MV-4-11 (cell line): ENCODE measurements at places on chromosomes 16 and 17.

- DNase-seq: no peak
Measured at GRCh38 chr16:7437135-7437804, 104.6 kb downstream of the RBFOX1 start.

GRCh38 chr17:72599891-72600290, 479.1 kb downstream of the SOX9 start:
- no peak for DNase-seq

GRCh38 chr17:8476741-8477140, 41.1 kb downstream of the NDEL1 start:
- no peak for DNase-seq

DNA sequence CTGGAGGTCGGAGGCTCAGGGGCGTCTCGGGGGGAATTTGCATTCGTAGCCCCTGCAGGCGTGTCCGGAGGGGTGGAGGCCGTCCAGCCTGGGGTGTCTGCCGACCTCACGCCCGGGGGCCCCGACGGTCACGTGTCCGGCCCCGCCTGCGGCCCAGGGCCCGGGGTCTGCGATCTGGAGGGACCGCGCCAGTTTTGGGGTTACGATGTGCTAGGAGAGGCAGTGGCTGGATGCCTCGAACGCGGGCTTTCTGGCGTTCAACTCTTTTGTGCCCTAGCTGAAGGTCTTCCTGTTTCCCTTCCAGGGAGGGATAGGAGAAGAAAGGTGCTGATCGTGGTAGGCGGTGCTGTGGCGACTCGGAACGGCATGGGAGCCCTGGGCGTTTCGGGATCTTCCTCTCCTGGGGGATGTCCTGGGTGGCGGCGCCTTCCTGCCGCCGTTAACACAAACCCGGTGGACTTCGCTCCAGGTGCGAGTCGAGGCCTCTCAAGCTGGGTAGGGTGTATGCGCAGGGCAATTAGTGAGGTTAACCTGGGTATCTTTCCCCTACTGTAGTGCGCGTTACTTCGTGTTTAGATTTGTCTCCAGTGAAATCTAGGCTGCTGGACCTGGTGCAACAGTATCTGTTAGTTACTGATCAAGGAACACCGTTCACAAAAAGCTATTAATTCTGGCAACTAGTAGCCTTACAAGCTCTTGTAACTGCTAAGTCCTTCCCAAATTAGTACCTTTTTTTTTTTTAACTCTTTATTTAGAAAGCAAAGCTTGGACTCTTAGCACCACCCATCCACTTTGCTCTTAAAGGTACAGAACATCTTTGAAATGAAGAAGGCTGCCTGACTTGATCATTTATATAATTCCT, 1.3 kb downstream of the AKAP1 start:
- DNase-seq: peak; percentile 22

- peak; percentile 26 for DNase-seq
Measured at GRCh38 chr17:47862621-47863440, 11.9 kb upstream of the SP6 start.

GRCh38 chr17:38982858-38983746, 15.9 kb upstream of the FBXO47 start:
- peak; percentile 58 for DNase-seq

DNA sequence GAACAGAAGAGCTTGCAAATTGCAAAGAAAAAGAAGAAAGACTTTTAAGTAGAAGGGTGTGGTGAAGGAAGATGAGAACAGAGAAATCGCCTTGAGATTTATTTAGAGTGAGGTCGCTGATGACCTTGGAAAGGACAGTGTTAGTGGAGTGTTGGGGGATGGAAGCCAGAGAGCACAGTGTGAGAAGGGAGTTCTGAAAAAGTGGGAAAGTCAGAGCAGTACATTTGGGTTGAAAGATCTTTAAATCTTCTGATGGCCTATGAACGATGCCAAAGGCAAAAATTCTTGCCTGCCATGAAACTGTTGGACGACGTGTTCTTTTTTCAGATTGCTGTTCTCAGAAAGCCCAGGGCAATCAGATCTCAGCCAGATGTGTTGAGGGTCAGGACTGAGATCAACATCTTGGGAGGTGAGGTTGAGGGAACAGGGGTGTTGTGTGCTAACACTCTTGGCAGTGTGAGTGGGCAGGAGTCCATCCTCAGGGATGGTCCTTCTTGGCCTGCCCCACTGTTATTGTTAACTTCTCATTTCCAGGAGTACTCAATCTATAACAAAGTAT, 330.1 kb downstream of the MAP2K6 start:
- DNase-seq: no peak

DNA sequence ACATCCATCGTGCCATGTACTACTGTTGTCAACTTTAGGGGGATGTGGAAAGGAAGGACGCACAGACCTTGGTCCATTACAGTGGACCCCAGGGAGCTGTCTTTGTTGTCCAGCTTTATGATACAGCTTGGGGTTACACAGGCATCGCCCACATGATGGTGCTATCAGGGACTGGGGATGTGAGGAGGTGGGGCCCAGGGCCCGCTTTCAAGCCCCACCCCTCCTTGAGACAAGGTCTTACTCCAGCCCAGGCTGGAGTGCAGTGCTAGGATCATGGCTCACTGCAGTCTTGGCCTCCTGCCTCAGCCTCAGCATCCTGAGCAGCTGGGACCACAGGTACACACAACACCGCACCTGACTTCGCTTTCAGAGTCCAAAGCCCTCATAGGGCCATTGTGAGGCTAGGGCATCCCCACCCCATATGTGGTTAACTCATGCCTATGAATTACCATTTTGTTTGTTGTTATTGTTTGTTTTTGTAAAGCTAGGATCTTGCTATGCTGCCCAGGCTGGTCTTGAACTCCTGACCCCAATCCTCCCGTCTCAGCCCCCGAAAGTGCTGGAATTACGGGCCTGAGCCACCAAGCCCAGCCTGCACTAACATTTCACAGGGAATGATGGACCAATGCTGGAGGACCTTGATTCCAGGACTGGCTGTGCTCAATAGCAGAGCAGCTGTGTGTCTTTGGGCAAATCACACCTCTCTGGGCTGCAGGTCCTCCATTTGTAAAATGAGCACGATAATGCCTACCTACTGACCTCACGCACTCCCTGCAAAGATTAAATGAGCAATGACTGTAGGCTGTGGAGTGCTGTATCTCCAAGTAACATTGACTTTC, 17.2 kb downstream of the ST3GAL2 start:
- DNase-seq: no peak

DNA sequence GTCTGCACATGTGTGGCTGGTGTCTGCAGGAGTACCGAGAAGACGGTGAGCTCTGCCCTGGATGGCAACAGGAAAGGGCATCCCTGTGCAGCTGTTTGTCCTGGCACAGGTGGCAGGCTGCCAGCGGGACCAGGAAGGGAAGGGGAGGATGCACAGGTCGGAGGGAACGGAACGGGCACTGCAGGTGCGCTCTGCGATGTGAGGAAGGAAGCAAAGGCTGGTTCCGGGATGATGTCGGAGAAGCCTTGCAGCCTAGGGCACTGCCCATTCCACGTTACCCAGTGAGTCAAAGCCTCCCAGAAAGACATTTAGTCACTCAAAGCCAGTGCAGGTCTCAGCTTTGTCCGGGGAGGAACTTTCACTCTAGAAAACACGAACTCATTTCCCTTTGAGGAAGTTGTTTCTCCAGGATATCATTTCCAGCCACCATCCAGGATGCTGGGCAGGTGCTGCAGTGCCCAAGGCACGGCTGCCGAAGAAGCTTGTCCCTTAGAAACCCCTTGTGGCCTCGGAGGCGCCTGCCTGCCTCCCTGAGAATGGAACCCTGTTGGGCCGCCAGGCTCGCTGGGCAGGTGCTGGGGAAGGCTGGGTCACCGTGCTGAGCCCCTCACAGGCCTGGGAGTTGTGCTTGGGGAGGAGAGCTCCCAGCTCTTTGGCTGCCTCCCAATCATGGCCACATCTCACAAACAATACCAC, 4.5 kb upstream of the TMEM235 start:
- peak; percentile 36 for DNase-seq

DNA sequence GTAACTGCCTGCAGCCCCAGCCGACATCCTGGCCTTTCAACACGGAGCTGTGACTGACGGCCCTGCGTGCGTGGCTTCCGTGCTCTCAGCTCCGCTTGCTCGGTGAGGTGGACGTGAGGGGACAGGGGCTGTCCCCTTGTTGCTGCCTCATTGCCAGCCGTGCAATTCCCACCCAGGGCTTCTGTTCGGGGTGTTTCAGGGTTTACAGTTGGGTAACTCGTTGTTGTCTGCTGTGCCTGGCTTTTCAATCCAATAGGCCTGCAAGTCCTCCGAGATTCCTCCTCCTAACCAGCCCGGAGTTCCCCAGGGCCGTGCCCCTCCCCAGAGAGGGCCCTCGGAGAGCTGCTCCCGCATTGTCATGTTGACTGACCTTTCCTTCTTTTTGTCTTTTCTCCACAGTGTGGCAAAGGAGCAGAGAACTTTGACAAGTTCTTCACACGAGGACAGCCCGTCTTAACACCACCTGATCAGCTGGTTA, 31.4 kb upstream of the CACNG5 start:
- no peak for DNase-seq

DNA sequence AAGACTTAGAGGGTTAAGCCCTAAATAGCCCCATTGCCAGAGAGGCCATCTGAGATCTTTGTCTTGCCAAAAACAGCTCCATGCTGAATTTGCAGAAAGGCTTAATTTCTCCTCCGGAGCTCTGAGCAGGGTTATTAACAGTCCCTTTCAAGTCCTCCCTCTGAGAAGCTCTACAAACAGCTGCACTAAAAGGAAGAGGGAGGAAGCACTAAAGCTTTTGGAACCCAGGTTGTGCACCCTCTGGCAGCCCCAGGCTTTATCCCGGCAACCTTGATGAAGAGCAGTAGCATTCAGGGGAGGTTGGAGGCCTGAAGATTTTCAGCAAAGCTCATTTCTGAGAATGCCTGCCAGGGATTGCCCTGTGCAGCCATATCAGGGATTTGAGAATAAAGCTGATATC, 554.7 kb downstream of the RBFOX1 start:
- DNase-seq: no peak

- DNase-seq: no peak
Measured at GRCh38 chr17:17156107-17156506, 50.0 kb downstream of the PLD6 start.

DNA sequence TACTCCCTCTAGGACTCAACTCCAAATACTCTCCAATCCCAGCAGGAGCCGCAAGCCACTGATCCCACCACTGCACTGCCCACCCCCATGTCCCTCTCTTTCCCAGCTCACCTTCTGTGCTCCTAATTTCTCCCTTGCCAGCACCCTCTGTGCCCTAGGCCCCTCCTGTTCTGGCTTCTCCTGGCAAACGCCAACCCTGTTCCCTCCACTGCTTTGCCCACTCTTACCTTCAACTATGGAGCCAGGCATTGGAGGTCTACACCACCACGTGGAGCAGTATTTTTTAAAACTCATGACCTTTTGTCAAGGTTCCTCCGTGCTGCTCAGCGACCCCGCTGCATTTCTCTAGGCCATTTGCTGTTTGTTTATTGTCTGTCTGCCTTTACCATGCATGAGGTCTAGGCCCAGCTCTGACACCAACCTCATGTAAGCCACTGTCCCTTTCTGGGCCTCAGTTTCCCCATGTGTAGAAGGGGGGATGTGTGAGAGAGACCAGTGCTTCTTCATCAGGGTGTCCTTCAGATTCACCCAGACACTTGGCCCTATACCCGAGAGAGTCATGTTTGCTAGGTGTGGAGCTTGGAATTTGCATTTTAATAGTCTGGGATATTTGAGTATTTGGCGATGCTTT, 4.6 kb downstream of the CCDC102A start:
- no peak for DNase-seq

DNA sequence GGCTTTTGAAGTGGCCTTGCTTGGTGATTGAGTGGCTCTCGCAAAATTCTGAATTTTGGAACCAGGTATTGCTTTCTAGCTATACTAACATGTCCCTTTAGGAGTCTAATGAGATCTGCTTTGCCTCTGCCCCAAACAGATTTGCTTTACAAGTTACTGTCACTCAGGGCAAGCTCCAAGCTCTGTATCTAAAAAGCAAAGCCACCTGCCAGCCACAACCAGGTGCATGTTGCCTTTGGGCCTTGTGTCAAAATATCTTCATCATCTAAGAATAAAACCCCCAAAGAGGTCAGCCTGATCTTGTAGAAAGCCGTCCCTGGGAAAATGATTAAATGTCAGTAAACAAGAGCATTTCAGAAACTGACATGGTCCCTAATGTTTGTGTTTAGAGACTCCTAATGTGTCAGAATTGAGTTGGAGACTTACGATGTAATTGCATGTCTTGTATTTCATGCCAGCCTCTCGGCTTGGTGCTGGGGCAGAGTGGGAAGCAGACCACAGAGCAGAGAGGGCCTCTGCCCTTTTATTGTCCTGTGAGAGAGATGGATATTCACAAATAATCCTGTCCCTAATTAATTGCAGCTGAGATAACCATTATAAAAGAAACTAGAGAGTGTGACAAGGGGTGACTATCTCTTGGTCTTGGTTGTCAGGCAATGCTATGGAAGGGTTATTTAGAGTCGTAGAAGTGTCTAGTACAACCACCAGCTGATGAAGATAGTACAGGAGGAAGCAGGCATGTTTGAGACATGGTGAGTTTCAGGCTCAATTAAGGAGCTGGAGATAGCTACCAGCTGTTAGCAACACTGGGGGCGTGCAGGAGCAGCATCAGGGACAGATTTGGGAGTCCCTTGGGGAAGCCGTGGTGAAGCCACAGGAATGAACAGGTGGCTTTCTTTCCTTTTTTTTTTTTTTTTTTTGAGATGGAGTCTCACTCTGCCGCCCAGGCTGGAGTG, 90.7 kb downstream of the PITPNC1 start:
- peak; percentile 21 for DNase-seq

- no peak for DNase-seq
Measured at GRCh38 chr17:71963351-71963750, 157.5 kb upstream of the SOX9 start.

GRCh38 chr17:28412099-28412498, 6.1 kb upstream of the SLC46A1 start:
- DNase-seq: no peak

DNA sequence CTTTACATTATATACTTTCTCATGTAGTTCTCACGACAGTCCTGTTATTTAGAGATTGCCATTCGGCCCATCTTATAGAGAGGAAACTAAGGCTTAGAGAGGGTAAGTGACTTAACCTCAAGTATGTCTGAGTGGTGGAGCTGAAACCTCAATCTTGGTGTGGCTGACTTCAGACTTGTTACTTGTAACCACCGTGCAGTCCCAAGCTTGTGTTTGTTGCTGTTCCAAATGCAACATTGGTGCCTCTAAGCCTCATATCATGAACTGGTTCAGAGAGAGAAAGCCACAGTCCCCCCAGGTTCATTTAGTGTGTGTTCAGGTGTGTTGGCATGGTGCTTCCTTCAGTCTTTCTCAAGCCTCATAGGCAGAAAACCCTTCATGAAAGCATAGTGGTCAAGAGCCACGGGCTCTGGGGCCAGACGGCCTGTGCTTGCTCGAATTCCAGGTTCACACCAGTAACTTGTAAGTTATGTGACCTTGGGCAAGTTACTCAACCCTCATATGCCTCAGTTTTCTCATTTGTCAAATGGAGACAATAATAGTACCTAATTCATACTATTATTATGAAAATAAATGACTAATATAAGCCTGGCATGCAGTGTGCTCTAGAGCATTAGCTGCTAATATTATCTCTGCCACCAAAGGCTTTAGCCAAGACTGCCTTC, 39.9 kb downstream of the CDH1 start:
- peak; percentile 83 for DNase-seq
